ENCODE measurements at places on chromosomes 4 and X.
A peak's percentile ranks its signal among the peaks of the same experiment; 100 is the strongest.

GRCh38 chrX:129908636-129909035 is 2.7 kb downstream of the UTP14A start:
- DNase-seq: no peak

GRCh38 chrX:155313766-155314165 is 20.6 kb downstream of the CLIC2 start:
- no peak for DNase-seq

- peak; percentile 9 for DNase-seq
Measured at GRCh38 chrX:51614353-51615012, 4.2 kb downstream of the CENPVL3 start.

GRCh38 chrX:46376246-46376885 is 168.9 kb downstream of the ZNF674 start:
- peak; percentile 19 for DNase-seq

GRCh38 chr4:13601048-13601447 is 26.5 kb downstream of the BOD1L1 start:
- no peak for DNase-seq

DNA sequence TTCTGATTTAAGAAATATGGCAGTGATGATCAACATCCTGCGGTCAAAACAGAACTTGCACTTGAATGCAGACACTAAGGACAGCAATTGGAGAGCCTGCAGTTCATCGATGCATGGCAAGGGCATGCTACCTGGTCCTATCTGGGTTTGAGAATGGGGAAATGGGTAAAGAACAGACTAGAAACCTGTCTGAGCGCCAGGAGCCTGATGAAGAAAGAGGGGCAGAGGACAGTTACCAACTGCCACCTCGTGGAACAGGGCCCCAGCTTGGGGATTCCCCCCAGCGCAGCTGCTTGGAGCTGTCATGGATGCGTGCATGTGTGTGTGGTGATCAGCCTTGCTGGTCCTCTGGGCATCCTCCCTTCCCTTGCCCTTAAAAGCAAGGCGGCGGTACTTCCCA is 30.2 kb upstream of the NKRF start:
- DNase-seq: no peak

GRCh38 chr4:40976343-40976742 is 226.6 kb downstream of the NSUN7 start:
- peak; percentile 53 for DNase-seq

GRCh38 chr4:44988011-44988410 is 261.7 kb upstream of the GNPDA2 start:
- DNase-seq: no peak

DNA sequence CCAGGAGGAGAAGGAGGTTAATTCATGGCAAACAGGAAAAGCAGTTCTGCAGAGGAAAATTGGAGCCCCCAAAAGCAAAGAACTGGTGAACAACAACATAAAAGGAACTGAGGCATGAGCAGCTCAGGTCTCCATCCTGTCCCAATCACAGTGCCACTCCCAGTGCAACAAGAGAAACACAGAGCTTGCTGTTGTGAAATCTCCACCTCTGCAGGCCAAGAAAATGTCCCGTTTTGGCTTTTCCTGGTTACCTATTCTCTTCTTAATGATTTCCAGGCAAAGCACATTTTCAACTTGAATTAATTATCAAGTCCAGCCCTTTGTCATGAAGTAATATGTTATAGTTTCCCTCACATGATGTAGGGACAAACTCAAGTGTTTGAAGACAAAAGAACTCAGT is 778 bp downstream of the C1QTNF7 start:
- DNase-seq: no peak

- no peak for DNase-seq
Measured at GRCh38 chrX:76147106-76147505, 25.8 kb upstream of the PBDC1 start.

DNA sequence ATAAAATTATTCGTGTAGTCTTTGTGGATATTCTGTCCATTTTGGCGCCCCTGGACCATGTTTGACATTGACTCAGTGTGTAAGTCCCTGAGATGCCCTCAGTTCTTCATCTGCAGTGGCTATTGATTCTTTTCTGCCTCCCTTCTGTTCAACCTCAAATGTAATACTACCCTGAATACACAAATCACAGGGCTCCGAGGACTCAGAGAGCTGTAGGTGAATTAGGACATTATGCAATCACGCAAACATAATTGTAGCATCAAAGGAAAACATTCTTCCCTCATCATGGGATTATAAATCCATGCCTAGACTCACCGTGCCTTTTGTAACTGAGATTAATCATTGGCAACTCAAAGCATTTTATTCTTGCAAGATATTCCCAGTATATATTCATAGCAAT is 161.4 kb upstream of the PACRGL start:
- no peak for DNase-seq

GRCh38 chrX:141642979-141643378 is 53.5 kb downstream of the SPANXA2 start:
- peak; percentile 10 for DNase-seq

DNA sequence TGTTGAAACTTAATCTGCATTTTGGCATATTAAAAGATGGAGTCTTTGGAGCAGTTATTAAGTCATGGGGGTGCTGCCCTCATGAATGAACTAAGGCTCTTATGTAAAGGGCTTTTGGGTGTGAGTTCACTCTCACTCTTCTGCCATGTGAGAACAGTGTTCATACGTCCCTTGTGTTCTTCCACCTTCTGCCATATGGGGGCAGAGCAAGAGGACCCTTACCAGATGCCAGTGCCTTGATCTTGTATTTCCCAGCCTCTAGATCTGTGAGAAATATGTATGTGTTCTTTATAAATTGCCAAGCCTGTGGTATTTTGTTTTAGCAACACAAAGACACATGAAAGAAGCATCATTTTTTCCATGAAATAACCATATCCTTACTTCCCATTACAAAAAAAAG is 213.9 kb downstream of the SPOCK3 start:
- DNase-seq: no peak

DNA sequence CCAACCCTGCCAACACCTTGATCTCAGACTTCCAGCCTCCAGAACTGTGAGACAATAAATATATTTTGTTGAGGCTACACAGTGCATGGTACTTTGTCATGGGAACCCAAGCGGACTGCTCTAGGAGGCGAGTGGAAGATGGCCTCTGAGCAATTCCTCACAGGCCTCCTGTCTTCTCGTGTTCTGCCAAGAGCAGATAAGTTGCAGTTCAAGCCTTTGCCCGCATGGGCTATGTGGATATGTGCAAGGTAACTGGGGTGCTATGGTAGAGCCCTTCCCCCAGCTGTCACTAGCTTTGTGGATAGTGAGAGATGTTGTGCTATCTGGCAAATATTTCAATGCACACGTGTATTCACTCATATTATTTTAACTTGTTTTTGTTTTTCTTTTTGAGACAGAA is 156.0 kb upstream of the BCOR start:
- no peak for DNase-seq

GRCh38 chr4:156493858-156494257 is 477.7 kb downstream of the PDGFC start:
- no peak for DNase-seq

GRCh38 chr4:25320773-25321172 is 8.2 kb downstream of the ZCCHC4 start:
- no peak for DNase-seq

- peak; percentile 19 for DNase-seq
Measured at GRCh38 chrX:153519569-153520286, 2.3 kb downstream of the ATP2B3 start.

DNA sequence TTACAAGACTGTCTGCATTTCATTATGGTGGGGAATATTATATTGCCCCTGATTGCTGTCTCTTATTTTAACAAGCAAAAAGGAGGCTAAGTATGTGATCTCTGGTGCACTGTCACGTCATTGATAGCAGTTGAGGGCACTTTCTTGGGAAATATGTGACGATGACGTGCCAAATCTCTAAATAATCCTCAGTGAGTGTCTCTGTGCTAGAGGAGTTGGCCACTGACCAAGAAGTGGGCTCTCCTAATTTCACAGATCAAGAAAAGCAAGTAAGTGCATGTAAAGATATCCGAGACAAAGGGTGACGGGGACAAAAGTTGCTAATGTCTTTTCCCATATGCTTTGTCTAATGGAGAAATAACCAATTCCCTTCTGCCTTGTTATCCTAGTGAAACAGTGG is 487.4 kb upstream of the TENM3 start:
- no peak for DNase-seq

- no peak for DNase-seq
Measured at GRCh38 chr4:144627663-144628076, 18.3 kb upstream of the HHIP start.

GRCh38 chrX:147738265-147738664 is 173.5 kb upstream of the FMR1 start:
- DNase-seq: no peak

GRCh38 chrX:48802905-48803200 is 986 bp downstream of the HDAC6 start:
- DNase-seq: no peak

DNA sequence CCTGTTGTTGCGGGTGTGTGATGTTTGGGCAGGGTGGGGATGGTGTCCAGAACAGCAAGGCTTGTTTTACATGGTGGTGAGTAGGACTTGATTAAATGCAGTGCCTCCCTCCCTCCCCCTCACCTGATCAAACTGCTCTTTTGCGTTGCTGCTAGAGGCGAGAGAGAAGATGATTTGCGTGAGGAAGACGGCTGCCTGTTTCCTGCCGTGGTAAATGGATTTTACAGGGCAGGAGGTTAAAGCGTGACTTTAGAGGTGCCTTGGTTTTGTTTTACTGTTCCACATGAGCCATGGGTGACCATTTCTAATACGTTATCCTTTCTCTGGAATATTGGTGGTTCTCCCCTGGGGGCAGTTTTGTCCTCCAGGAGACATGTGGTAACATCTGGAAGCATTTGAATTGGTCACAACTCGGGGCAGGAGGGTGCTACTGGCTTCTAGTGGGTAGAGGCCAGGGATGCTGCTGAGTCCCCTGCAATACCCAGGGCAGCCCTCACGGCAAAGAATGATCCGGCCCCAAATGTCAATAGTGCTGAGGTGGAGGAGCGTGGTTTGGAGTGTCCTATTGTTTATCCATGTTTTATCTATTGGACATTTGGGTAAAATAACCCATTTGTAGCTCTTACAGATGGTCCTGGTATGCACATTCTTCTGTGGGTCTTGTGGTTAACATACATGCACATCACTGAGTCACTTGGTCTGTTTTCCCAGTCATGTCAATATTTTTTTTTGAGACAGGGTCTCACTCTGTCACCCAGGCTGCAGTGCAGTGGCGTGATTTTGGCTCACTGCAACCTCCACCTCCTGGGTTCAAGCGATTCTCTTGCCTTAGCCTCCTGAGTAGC is 73.7 kb downstream of the SHROOM2 start:
- no peak for DNase-seq

DNA sequence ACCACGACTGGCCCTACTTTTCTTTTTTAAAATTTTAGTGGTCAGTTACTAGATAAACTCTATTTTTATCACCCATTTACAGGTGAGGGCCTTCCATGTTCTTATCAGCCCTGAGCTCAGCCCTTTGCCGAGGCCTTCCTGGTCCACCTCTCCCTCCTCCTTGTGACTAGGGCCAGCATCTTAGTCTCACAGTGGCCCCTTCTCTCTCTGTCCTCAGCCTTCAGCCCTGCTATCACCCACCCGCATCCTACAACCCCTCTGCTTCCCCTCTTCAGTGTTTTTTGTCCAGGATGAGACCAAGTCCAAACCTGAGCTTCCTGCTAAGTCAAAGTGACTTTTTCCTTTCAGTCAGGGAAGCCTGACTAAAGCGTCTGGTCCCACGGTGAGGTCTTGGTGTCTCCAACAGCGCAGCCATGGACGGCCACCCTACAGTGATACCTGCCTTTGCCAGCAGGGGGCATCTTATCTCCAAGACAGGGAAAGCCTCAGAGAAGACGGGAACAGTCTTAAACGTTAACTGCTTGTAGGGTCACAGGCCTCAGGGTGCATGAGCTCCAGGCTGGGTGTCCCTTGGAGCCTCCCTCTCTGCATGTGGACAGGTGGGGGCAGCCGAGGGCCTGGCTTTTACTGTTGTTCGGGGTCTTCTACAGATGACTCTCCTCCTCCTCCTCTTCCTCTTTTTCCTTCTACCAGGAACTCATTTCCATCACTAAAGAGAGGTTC is 11.7 kb upstream of the GAGE10 start:
- DNase-seq: peak; percentile 14

- peak; percentile 7 for DNase-seq
Measured at GRCh38 chrX:69060631-69061408, 104.4 kb downstream of the PJA1 start.

DNA sequence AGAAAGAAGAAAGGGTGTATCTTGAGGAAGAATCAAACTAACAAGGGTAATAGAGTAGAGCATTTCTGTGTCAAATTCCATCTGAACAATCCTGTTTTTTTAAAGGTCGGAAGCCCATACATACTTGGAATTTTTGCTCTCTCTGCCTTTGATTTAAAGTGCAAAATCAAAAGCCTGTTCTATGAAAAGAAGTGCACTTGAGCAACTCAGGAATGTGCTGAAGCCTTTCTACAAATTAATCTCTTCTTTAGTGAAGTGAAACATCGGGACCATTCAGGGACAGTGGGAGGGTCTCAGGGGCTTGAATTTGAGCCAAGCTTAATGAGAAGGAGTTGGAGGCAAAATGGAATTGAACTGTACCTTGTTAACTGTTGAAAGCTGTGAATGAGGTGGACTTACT is 1008.5 kb upstream of the LCORL start:
- no peak for DNase-seq

GRCh38 chrX:123263270-123263669 is 79.2 kb downstream of the GRIA3 start:
- DNase-seq: no peak

- DNase-seq: no peak
Measured at GRCh38 chrX:41382714-41383645, 49.0 kb downstream of the DDX3X start.

DNA sequence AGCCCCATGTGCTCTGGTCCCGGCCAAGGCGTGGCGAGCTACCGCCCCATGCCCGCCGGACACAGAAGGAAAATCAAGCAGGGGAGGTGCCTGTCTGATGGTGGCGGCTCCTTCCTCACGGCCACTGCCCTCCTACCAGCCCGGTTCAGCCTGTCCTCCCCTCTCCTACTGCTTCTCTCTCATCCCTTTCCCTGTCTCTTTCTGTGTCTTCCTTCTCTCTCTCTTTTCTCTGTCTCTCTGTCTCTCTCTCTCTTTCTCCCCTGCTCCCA is 279.1 kb downstream of the ASMT start:
- DNase-seq: no peak

DNA sequence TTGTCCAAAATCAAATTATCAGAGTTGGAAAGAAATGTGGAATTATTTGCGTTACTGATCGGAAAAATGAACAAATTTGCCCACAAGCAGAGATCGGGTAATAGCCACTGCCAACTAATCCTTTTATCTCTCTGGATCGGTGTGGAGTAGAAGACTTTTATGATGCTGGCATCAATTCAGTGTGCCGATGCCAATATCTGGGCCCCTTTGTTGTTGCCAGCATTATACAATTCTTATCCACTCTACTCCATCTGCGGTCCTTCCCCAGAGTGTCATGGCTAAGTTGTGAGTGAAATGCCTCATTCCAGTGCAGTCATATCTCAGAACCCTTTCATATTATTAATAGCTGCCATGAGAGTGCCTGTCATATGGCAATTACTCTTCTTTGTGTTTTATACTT is 660.2 kb downstream of the ADGRL3 start:
- no peak for DNase-seq
